ENCODE measurements at places on chromosomes 16 and 17.

- no peak for DNase-seq
Measured at GRCh38 chr16:52113533-52114183, 433.3 kb downstream of the TOX3 start.

DNA sequence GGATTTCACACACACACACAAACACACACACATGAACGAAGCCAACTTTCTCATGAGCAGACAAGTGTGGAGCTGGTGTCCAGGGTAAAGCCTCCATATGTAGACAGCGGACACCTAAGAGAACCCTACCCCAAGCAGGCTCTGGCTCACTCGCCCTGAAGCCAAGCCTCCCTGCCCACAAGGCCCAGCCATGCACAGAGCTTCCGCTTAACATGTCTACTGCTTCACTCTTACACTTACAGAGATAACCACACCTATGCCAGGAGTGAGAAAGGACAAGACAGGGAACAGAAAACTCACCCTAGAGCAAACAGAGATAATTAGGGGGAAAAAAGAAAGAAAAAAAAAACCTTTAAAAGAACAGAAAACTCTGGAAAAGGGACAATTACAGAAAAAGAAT lies 67.5 kb downstream of the CYTH1 start:
- no peak for DNase-seq

DNA sequence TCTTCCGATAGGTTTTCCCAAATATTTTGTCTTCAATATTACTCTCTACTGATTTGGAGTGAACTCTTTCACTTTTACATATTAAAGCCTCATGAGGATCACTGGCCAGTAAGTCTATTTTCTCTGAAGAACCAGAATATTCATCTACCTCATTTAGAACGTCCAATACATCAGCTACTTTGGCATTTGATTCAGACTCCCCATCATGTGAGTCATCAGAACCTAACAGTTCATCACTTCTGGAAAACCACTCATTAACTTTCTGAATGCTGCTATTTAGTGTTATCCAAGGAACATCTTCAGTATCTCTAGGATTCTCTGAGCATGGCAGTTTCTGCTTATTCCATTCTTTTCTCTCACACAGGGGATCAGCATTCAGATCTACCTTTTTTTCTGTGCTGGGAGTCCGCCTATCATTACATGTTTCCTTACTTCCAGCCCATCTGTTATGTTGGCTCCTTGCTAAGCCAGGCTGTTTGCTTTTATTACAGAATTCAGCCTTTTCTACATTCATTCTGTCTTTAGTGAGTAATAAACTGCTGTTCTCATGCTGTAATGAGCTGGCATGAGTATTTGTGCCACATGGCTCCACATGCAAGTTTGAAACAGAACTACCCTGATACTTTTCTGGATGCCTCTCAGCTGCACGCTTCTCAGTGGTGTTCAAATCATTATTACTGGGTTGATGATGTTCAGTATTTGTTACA lies 30.9 kb downstream of the BRCA1 start:
- no peak for DNase-seq

GRCh38 chr16:19840524-19841110 lies 44.0 kb downstream of the GPRC5B start:
- DNase-seq = no peak

DNA sequence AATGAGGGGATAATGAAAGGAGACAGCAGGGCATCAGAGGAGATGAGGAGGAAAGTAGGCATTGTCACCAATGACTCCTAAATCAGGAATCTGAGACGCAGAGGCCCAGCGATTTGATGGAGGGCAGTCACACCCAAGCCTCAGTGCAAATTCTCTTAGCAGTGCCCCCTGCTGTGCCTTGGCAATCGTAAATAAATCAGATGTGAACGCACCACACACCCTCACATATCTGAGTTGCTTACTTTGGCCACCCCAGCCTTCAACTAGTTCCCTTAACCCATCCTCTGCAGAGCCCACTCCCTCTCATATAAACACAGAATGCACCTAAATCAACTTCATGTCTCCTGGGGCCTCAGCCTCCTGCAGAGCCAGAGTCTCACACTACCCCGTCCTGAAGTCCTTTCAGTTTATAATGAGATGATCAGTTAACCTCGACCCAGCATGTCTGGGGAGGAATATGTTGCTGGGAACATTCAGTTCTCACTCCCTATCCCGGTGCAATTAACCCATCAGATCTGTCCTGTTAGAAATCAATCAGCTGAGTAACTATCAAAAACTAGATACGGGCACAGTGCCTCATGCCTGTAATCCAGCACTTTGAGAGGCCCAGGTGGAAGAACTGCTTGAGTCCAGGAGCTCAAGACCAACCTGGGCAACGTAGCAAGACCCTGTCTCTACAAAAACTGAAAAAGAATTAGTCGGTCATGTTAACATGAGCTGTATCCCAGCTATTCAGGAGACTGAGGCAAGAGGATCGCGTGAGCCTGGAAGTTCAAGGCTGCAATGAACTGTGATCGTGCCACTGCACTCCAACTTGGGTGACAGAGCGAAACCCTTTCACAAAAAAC lies 78.4 kb downstream of the SLC39A11 start:
- no peak for DNase-seq

- DNase-seq = no peak
Measured at GRCh38 chr16:88951989-88952388, 25.0 kb downstream of the CBFA2T3 start.

DNA sequence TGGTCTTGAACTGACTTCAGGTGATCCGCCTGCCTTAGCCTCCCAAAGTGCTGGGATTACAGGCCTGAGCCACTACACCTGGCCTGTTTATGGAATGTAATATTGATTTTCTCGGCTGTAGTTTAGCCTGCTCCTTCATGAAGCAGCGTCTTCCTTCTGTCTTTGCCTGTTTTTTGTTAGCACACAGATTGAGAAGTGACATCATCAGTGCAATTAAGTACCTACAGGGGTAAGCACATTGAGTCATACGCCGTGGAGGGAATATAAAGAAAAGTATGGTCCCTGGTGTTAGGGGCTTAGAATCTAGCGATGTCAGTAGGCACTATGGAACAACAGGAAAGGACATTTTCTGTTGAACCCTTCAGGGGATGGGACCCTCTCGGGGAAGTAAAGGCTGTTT lies 48.7 kb upstream of the SEC14L1 start:
- no peak for DNase-seq

DNA sequence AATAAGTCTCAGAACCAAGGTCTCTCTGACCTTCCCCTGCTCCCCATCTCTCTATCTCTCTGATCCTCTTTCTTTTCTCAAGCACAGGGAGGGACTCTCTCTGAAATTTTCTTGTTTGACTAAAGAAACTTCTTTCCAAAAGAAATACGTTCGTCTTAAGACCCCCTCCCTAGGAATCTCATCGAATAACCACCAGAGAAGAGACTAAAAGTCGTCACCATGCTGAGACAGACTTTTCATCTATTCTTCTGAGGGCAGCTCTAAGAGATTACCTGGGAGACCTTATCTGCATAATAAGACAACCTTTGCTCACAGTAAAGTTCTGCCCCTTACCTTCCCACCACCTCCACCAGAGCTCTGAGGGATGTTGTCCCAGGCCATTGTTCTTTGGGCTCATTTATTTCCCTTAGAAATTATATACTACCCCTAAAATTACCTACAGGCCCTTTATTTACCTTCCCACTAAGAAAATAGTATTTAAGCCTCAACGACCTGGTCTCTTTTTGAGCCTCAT lies 133.7 kb upstream of the EEF2KMT start:
- DNase-seq = no peak

DNA sequence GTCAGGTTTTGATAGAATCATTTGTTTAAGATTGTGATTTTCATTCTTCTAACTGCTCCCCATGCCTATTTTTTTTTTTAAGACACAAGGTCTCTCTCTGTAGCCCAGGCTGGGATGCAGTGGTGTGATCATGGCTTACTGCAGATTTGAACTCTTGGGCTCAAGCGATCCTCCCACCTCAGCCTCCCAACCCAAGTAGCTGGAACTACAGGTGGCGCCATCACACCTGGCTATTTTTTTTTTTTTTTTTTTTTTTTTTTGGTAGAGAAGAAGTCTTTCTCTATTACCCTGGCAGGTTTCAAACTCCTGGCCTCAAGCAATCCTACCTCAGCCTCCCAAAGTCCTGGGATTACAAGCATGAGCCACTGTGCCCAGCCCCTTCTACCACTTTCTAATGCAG lies 223.3 kb downstream of the CBLN1 start:
- no peak for DNase-seq

Data from stimulated activated CD4-positive, alpha-beta T cell treated with anti-CD3 and anti-CD28 coated beads, Interleukin-4, amount 100 ng/mL, for 48 hours (primary cell).